ENCODE measurements at places on chromosomes 4 and X.

- no peak for DNase-seq
Measured at GRCh38 chr4:150079081-150079581, 886 bp downstream of the DCLK2 start.

DNA sequence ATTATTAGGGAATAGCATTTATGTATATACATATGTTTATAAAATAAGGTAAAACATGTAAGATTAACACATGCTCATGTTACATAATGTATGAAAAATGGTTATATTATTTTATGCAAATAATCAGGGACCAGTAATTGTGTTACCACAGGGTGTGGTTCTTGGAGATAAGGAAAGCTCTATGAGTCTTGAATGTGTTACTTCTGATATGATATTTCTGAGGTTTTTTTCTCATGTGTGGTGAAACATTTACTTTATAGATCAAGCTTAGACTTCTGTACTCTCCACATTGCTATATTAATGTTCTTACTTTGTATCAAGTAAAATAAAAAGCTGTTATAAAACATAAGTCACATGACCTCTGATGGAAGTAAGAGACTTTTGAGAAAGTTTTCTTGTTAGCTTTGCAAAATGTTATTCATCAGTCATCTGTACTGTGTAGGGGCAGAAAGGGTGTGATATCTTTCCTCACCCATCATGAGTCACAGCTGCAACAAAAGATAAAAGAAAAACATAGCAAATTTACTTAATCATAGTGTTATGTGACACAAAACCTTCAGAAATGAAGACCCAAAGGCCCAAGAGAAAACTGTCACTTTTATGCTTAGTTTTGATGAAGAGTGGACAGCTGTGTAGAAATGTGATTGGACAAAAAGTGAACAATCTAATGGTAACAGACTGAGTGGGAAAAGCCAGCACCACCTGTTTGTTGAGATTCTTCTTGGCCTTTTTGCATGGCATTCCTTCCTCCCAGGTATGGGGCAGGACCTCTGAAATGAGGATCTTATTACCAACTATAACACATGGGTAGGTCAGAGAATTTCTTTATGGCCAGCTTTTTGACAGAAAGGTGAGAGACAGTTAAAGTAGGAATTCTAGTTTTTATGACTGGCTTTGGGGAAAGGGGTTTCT is 632.3 kb downstream of the PDHA2 start:
- DNase-seq = no peak

DNA sequence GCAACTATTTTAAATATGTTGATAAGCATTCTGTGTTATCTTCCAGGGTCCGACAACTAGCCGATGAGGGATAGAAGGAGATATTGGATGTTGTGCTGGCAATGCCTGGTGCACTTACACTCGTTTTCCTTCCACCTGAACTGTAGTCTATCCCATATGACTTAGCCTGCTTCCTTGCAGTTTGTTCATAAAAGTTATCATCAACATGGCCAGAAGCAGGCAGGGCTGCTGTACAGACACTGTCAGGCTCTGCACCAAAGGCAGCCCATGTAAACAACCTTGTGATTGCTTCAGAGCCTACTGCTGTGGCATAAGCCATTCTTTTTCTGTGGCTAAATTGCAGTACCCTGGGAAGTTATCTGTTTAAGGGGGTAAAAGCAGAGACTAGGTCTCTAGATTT is 1.6 kb downstream of the MAPK10 start:
- no peak for DNase-seq

- DNase-seq = no peak
Measured at GRCh38 chrX:53817548-53817947, 131.0 kb upstream of the HUWE1 start.

GRCh38 chr4:169330811-169331210 is 60.1 kb upstream of the SH3RF1 start:
- DNase-seq = no peak

DNA sequence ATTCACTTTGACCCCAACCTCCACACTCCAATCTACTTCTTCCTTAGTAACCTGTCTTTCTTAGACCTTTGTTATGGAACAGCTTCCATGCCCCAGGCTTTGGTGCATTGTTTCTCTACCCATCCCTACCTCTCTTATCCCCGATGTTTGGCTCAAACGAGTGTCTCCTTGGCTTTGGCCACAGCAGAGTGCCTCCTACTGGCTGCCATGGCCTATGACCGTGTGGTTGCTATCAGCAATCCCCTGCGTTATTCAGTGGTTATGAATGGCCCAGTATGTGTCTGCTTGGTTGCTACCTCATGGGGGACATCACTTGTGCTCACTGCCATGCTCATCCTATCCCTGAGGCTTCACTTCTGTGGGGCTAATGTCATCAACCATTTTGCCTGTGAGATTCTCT is 344 bp downstream of the OR13H1 start:
- DNase-seq = no peak

DNA sequence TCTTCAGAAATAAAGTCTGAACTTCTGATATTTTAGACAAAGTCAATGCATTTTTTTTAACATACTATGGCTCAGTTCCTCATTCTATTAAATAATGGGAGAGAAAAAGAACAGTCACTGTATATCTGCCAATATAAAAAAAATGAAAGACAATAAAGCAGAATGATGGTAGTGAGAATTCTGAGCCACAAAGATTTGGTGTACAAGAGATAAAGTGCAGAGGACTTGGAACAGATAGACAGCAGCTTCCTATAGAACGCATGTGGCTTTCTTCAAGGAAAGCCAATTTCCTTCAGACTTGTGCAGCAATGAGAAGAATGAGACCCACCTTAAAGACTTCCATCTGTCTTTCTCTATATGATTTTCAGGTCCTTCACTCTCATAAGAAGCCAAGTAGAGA is 39.7 kb downstream of the RASGEF1B start:
- no peak for DNase-seq

GRCh38 chr4:76546759-76547742 is 112.0 kb downstream of the SHROOM3 start:
- no peak for DNase-seq

DNA sequence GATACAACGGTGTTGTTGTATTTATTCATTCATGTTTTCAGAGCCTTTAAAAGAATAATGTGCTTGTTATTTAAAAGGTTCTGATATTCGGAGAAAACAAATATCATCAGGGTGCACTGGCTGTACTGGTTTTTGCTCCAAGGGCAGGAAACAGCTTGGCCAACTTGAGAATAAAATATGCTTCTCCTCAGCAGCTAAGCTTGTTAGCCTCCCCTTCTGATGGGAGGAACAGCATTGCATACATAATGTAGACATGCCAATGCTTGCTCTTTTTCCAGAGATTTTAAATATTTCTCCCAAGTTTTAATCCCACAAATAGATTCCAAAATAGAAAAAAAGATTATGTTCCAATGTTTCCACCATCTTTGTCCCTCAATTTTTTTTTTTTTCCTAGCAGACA is 87.6 kb upstream of the RPL34 start:
- no peak for DNase-seq

Data from T-helper 22 cell (primary cell).